ENCODE measurements at places on chromosomes 11 and 22.

DNA sequence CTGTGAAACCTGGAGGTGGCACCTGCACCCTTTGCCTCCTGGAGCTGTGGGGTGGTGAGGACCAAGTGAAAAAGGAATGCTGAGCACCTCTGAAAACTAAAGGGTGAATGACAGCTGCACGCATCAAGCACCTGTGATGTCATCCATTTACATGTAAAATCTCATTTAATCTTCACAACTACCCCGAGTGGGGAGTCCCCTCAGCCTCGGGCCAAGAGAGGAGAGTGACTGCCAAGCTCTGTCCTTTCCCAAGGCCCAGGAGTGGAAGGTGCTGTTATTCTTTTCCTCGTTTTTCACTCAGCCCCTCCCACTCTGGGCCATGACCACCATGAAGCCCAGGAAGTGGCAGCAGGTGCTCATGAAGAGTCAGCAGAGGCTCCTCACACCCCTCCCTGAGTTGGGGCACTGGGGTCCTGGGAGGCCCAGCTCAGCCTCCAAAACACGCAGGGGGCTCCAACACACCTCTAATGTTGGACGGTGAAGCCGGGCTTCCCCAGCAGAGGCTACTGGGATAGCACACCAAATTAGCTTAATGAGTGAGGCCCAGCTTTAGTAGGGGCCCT is 35.7 kb downstream of the NECTIN1 start:
- DNase-seq, result peak; percentile 39

- DNase-seq, result no peak
These were observed 48.0 kb downstream of the BID start for GRCh38 chr22:17726006-17726927.

DNA sequence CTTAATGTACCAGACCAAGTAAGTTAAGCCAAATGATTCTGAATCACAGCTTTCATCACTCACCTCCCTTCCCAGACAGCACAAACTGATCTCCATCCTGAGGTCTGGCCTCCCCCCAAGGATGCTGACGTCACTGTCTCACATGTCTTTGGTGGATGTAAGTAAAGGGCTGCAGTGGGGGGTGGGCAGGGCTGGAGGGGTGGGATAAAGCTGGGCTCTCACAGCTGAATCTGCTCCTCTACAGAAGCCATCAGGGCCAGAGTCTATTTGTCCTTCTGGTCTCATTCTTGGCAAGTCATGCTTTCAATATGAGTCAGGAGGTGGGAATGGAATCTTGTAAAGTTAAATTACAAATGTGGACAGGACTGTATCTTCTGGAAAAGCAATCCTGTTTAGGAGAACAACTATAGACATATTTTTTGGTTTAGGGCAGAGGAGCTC is 32.7 kb downstream of the P4HA3 start:
- no peak for DNase-seq

DNA sequence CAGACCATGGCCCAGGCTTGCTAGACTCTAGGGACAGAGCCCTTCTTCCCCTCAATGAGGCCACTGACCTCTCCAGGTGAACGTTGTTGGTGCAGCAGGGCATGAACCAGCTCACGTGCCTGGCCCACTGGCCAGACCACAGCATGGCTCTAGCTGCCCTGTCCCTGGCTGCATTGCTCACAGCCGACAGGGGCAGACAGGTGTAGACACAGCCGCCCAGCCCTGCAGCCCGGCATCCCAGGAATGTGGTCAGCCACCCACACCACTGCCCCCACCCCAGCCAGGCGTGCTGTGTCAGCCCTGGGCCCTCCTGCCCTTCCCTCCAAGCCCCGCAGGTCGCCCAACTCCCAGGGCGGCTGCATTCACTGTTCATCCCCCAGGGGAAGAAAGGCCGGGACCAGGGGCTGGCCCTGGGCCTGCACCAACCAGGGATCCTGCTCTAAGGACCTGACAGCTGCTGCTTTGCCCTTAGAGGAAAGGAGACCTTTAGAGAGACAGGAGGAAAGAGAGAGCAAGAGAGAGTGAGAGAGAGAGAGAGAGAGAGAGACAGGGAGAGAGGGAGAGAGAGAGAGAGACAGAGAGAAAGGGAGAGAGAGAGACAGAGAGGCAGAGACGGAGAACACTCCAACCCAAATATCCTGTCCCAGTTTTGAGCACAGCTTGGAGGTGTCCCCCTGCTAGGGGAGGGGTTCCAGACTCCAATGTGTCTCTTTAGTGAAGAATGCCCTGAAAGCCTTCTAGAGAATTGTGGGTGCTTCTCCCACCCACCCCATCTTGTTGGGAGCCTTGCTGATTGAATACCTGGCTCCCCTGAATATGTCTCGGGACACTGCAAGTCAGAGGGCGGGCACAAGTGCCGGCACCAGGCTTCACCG is 44.2 kb upstream of the LINC01488 start:
- DNase-seq, result no peak

GRCh38 chr11:47973173-47973572 is 7.2 kb upstream of the PTPRJ start:
- no peak for DNase-seq

DNA sequence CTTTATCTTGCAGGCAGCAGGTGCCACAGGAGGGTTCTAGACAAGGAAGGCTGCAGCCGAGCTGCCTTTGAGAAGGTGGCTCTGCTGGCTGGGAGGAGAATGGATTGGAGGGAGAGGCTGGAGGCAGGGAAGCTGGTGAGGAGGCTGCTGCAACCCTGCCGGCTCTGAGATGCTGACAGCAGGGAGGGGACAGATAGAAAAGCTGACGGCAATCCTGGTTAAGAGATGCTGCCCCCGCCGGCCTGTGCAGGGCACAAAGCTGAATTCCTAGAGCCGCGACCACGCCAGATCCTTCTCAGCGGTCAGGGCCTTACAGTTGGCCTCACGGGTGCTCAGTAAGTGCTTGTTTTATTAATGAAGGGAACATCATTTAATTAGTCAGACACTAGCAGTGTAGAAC is 105.4 kb downstream of the CACNA1I start:
- no peak for DNase-seq

DNA sequence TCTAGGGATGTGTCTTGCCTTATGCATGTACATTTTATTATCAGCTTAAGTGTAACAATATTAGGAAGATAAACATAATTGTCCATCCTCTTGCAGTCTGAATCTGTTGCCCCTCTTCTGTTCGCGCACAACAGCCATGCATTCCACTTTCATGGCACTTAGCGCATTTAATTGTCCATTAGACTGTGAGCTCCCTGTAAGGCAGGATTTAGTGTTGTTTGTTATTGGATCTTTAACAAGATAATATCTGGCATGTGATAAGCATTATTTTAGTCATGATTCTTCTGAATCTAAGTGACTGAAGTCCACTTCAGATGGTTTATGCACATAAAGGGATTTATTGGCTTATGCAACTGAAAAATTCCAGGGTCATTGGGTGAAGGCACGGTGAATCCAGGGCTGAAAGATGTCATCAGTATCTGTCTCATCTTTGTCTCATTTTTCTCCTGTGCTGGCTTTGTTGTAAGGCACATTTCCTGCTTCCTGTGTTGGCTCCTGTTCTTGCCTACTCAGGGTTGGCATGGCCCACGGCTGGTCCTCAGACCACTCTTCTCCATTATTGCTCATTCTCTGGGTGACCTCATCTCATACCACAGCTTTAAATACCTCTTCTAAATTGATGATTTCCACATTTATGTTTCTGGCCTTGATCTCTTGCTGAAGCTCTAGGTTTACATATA is 37.6 kb downstream of the ATXN10 start:
- DNase-seq, result no peak

- no peak for DNase-seq
These were observed 72.4 kb upstream of the FGF3 start for GRCh38 chr11:69891421-69892236.

DNA sequence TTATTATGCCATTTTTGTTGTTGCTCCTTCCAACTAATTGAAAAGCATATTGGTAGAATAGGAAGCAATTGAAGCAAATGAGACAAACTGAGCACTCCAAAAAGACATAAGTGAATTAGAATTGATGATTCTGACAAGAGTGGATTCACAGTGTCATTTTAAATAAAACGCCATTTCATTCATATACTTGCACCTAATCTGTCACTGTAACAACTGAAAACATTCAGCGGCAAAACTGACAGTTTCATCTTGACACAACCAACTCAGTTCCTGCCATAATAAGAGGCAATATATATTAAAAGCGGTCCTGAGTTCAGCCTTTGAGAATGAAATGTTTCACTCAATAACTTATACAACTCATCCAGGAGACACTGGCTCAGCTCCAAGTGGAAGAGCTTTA is 306.8 kb downstream of the CNTN5 start:
- DNase-seq, result no peak

- no peak for DNase-seq
These were observed 35.6 kb upstream of the EHF start for GRCh38 chr11:34585304-34585734.

DNA sequence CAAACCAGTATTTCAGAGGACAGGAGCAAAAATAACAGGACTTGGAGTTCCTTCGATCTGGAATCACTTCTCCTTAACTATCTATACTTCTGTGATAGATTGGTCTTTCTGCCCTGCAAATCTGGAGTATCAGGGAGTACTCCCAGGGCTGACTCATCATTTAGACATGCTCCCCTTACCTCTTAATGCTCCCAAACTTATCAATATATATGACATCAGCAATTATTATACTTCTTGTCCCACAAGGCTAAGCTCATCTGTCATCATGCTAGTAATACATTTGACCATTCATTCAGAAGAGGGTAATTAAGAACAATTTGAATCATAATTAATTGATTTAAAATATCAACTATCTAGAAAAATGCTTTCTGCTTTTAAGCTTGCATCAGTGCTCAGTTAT is 163.8 kb downstream of the SWAP70 start:
- DNase-seq, result no peak

DNA sequence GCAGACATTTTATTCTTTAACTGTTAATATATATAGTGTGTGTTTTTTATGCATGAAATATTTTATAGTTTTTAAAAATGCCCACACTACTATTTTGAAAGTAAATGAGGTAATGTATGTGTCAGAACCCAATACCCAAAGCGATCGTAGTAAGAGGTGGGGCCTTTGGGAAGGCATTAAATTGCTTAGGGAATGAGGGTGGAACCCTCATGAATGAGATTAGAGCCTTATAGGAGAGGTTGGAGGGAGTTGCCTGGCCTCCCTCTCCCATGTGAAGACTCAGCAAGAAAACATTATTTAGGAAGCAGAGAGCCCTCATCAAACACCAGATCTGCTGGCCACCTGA is 11.1 kb downstream of the KLHL35 start:
- DNase-seq, result no peak

DNA sequence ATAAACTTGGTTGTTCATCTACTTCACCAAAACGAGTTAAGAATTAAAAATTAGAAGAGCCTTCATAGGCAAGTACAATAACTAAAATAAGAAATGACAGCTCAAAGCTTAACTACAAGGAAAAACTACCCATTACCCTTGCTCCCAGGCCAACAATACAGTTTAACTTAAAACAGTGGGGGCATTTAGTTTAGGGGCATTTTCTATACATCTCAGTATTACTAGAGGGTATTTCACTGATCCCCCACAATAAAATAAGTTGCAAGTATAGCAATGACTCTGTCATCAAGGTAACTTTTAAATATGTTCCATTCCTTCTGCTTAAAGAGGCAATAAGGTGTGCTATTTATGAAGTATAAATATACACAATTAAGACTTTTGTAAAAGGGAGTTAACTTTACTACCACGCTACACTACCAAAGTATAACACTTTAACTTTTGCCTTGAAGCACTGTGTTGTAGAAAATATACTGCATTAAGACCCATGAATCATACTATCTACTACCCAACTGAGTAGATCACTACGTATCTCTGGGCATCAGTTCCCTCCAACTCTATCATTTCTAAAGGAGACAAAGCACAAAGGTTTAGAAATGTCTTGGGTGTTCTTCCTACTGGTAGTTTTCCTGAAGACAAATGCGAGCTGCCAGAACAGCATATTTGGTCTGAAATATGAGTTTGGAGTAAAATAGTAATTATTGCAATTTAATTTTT is 29.8 kb downstream of the CHORDC1 start:
- DNase-seq, result no peak

DNA sequence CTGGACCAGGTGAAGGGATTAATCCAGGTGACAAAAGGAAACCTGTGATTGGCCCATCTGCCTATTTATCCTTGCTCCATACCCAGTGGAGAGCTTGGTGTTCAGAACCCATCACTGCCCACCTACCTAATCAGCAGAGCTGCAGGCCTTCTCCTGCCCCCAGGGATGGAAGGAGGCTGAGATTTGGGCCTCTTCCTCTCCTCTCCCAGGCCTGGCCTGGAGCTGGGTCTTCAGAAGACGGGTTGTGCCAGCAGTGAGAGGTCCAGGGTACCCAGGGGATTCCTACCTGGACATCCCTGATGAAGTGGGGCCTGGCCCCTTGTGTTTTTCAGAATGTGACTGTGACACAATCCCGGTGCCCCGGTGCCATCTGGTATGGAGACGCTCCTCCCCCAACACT is 80.3 kb upstream of the MYOD1 start:
- DNase-seq, result no peak

- DNase-seq, result peak; percentile 53
These were observed 10.4 kb upstream of the TUB start for GRCh38 chr11:8070417-8071115.

DNA sequence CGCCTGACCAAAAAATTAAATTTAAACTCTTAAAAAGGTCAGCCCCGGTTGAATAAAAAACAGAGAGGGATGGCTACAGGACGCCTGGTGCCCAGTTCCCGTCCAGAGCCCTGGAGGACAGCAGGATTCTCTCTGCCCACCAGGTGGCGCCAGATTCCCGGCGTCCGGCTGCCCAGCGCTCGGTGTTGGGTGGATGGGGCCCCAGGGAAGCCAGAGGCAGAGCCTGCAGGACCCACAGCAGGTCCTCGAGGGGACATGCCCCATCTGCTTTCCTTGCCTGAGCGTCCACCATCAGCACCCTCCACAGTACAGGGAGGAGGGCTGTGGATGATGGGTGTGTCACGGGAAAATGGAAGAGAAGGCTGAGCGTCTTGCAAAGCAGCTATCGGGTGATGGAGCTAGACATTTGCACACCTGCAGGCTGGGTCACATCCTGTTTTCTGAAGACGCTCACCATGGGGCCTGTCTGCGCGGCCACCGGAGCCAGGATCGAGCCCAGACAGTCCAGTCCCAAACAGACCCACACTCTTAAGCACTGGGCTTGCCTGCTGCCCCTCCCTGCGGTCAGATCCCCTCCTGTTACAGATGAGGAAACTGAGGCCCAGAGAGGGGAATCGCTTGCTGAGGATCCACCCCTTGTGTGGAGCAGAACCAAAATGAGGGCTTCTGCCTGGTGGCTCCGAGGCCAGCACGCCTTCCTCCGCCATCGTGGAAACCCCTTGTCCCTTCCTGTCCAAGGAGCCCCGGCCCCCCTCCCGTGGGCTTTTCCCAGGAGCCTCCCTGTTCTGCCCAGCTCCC is 18.5 kb upstream of the CBX7 start:
- DNase-seq, result peak; percentile 83

GRCh38 chr11:64044730-64045393 is 9.1 kb downstream of the FLRT1 start:
- DNase-seq, result peak; percentile 65

All from DMS53 (cell line).